ENCODE measurements at places on chromosomes 5 and 9.

DNA sequence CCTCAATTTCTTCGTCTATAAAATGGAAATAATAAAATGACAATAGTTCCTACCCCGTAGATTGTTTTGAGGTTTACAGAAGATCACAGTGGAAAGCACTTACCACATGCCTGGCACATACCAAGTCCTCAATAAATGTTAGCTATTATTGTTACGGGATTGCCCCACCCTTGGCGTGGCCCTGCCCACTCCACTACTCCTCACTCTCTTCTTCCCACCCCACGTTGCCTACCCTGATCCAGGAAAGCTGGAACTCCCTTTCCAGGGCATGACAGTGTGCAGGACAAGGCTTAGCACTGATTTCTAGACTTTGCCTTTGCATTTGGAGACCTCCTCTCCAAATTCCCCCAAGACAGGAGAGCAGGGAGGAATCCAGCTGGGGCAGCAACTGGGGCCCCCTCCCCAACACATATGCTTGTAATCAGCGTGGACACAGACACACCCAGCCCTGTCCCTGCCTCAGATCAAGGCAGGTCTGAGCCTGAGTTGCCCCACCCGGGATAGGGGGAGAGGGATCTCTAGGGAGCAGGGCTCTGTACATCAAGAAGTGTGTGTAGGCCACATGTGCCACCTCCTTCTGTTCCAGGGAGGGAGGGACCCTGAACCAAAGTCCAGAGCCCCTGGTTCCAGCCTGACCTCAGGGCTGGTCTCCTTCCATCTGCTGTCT, 6.7 kb downstream of the SLC4A9 start:
- DNase-seq, result no peak

- DNase-seq, result no peak
Observed at GRCh38 chr5:143138839-143139238, 264.6 kb downstream of the NR3C1 start.

DNA sequence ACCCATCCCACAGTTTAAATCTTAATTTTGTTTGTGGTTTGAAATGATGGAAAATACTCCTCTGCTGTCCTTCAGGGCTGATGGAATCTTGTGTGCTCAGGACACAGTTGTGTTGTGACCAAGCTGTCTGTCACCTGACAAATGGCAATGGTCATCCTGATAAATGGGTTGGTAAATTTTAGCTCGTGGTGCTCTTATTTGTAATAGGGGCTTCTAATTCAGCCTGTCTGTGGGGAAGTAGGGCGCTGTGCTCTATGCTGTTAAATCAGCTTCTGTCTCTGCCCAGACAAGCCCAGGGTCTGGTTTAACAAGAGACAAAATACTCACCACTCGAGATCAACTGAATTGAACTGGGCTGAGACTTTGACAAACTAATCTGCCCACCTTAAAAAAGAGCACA, 4.5 kb downstream of the LRRTM2 start:
- DNase-seq, result no peak

DNA sequence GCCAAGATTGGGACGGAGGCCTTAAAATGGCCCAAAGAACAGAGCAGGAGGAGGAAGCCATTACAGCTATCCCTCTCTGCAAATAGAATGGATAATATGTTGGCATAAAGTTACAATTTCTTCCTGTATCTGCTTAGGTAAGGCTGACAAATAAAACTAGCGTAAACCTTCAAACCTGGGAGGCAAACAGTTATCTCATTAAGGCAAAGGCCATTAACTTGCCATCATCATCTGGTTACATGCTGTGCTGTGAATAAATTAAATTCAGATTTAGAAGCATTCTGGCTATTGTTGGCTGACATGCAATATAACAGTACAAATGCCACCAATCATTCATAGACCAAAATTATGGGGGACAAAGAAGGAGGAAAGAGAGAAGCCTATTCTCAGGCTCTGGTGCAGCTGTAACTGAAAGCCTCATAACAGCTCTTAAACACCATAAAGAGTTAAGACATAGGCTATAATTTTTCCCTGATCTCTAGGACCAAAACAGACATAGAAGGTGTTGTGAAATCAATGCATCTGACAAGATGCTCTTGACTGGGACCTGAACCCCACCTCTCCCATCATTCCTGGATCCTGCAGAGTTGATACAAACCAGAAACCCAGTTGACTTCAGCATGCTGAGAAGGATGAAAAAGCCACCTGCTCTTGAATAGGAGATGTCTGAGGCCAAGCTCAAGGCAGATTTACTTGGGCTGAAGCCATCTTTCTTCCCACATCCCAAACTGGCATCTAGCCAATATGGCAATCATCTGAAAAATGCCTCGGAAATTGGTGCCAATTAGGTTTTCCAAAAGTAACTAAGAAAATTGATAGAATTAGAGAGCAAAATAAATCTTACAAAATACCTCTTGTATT, 62.5 kb downstream of the PLCXD3 start:
- no peak for DNase-seq

- peak; percentile 4 for DNase-seq
Observed at GRCh38 chr5:172243302-172243701, 40.3 kb downstream of the UBTD2 start.

DNA sequence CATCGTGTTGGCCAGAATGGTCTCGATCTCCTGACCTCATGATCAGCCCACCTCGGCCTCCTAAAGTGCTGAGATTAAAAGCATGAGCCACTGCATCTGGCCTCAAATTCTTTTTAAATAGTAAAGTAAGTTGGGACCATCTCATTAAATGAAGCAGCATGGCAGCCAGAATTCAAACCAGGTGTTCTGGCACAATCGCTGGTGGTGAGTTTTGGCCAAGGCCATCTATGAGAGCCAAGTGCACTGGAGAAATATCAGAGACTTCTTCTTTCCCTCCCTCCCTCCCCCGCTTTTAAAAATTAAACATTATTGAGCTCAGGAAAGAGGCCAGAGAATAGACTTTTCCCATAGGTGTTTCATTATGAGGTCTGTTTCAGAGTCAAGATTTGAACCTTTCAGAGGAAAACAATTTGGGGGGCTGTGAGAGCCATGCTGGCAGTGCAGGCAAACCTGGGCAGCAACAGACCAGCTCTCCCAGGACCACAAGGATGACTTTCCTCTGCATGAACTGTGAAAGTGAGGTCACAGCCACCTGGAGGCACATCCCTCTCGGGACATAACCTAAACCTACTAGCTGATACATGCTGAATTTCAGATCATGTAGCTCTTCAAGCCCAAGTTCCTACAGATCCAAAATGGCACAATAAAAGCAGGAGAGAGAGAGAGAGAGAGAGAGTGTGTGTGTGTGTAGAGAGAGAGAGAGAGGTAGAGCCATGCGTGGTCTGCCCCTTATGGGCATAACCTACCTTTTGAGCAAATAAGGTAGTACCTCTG, 94.6 kb upstream of the DMRT1 start:
- no peak for DNase-seq

- DNase-seq, result no peak
Observed at GRCh38 chr5:132233811-132234683, 6.4 kb upstream of the P4HA2 start.

DNA sequence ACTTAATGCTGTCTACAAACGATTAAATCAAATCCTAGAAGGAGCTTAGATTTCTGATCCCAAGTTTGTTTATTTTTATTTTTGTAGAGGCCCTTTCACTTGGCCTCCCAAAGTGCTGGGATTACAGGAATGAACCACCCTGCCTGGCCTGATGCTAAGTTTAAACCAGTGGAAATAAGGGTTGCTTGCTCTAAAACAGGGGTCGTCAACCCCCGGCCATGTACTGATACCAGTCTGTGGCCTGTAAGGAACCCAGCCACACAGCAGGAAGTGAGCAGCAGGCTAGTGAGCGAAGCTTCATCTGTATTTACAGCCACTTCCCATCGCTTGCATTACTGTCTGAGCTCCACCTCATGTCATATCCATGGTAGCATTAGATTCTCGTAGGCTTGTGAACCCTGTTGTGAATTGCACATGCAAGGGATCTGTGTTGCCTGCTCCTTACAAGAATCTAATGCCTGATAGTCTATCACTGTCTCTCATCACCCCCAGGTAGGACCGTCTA, 11.4 kb downstream of the TTC1 start:
- no peak for DNase-seq

GRCh38 chr9:1978941-1979340, 36.2 kb upstream of the SMARCA2 start:
- DNase-seq, result no peak

GRCh38 chr5:123147128-123147715, 58.2 kb downstream of the PRDM6 start:
- DNase-seq, result no peak

DNA sequence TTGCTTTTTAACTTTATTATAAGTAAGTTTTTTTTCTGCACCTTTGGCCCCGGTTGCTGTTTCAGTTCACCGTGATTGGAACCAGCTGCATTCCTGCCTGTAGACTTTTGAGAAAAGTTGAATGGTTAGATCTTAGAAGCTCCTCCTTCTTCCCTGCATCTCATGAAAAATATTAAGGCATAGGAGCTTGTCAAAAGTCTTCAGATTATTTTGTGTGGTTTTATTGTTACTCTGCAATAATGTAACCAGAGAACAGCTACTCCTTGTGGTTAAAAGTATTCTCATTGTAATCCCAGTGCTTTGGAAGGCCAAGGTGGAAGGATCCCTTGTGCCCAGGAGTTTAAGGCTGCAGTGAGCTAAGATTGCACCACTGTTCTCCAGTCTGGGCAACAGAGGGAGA, 3.3 kb upstream of the SLC2A8 start:
- DNase-seq, result no peak

DNA sequence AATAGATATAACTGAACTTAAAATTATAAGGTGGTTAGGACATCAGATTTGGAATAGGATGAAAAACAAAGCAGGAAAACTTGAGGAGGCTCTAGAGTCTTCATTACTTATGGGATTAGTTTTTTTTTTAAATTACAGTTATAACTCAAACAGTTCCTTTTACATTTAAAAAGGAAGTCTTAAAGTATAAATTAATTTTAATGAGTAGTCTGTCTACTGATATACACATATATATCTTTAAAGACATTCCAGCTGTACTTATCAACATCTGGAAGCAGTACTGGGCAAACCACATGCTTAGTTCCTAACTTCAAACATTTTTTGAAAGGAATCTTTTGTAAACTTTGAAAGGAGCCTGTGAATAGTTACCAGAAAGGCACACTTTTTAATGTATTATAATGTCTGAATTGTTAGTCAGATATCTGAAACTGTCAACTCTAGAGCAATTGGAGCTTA, 6.0 kb downstream of the ACTBL2 start:
- no peak for DNase-seq

Measured in activated naive CD4-positive, alpha-beta T cell treated with Interleukin-2 at 50 U/mL for 16 hours (primary cell).